ENCODE measurements at places on chromosomes 2 and 18.
A peak's percentile ranks its signal among the peaks of the same experiment; 100 is the strongest.

DNA sequence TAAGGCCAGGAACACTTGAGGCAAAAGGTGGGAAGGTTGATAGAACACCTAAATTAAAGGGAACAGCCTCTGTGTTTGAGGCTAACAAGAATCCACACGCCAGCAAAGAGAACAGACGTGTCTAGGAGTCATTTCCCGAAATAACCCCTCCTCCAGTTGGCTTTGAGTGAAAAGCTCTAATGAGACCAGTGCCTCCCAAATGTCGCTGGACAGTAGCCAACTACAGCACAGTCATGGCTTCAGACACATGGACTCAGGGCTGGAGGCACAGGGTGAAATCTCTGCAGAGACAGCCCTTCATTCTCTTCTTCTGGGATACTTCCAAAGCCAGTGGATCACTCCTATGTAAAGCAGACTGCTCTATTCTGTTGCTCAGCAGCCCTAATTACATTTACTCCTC lies 49.6 kb downstream of the SOWAHC start:
- DNase-seq, result no peak

DNA sequence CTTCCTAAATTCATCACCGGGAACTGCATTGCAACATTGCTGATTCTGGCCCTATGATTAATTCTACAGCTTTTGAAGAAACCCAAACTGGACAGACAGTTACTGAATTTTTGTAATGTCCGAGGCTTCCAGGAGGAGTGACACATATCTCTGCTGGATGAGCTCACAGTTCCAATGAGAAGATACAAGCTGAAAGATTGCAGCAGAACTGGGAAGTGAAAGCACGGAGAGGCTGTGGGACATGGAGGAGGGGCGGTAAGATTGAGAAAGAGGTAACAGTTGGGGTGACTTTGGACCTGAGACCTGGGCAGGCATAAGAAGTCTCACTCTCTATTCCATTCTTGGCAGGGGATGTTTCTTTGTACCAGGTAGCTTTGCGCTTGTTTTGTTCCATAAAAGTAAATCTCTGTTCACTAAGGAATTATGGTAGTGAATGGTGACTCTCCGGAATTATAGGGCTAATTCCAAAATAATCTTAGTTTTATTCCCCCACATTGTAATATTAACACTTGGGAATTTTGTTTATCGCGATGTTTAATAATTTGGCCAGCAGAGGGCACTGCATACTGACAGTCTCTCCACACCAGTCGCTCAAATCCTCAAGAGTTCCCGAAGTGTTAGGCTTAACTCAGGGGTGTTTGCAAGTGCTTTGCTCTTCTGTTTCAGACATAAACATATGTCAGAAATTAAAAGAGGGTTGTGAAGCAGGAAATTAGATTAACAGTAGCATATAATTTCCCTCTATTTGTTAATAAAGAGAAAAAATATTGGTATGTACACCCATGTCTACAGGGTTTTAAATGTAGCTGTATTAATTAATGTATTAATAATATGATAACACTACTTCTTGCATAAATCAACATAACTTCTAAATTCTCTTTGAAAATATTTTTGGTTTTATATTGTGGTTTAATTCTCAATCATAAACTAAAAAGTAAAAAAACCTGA lies 201.4 kb downstream of the SOCS6 start:
- no peak for DNase-seq

- peak; percentile 98 for DNase-seq
These were observed at the start of gene MARCHF7 for GRCh38 chr2:159712143-159712928. MARCHF7 (plus strand) TSS chr2:159712506; CDS start chr2:159729023, 16,517 bp downstream.

- DNase-seq, result no peak
These were observed 493.6 kb upstream of the SPHKAP start for GRCh38 chr2:228675091-228675490.

- DNase-seq, result no peak
These were observed 117.0 kb upstream of the CYP1B1 start for GRCh38 chr2:38192976-38193375.

- no peak for DNase-seq
These were observed 25.1 kb upstream of the ME2 start for GRCh38 chr18:50853863-50854271.

DNA sequence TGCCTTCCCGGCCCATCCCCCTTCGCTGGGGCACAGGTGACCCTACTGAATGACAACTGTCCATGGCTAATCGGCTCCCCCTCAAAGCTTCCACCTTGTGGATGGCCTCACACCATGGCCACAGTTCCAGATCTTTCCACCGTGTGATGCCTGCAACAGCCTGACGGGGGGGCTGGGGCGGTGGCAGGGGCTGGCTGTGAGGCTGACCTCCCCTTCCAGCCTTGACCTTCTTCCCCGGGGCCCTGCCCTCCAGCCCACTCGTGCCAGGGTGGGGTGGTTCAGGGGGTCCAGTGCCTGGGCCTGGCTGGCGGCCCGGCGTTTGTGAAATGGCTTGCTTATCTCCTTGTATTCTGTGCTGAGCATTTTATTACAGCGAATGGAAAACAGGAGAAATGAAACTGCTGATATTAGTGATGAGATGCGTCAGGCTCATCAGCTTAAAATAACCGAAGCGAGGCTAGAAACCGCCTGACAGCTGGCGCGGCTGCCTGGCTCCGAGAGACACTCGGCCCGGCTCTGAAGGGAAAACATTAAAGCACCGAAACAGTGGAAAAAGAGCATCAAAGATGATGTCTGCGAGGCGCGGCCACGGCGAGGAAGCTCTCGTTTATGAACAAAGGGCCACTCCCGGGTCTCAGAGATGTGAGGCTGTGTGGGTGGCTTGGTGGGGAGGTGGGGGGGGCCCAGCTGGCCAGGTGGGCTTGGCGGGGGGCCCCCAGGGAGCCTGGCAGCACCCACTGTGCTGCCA lies 916 bp upstream of the PDCD1 start:
- no peak for DNase-seq

- no peak for DNase-seq
These were observed 27.4 kb upstream of the CCNYL1 start for GRCh38 chr2:207683879-207684627.

DNA sequence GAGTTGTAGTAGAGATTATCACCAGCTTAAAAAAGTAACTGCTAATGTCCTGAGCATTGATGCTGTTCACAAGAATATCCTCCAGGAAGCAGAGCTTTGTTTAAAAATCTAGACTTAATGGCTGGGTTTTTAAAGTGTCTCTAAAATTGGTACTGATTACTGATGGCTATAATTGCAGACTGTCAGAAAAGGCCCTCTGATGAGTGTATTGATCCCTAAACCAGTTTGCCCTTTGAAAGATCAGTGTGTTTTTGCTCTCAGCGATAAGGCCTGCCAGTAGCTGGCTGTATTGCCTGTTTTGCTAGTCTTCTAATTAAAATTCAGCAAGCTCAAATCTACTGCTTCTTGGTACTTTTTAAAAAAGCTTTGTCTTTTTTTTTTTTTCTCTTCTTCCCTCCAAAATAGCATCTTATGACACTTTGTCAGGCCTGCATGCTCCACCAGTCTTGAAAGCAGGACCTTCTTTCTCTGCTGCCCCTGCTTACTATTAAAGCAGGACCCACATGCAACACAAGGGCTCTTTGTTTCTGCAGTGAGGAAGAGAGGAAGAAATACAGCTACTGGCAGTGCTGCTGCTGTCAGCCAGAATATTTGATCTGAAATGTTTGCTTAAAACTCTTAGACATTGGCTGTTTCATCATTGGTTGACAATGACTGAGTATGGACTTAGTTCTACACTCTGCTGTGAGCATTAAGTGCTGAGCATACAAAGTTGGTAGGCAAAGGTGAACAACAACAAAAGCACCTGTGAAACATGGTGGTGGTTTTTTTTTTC lies 1.8 kb downstream of the SEC11C start:
- DNase-seq, result no peak

DNA sequence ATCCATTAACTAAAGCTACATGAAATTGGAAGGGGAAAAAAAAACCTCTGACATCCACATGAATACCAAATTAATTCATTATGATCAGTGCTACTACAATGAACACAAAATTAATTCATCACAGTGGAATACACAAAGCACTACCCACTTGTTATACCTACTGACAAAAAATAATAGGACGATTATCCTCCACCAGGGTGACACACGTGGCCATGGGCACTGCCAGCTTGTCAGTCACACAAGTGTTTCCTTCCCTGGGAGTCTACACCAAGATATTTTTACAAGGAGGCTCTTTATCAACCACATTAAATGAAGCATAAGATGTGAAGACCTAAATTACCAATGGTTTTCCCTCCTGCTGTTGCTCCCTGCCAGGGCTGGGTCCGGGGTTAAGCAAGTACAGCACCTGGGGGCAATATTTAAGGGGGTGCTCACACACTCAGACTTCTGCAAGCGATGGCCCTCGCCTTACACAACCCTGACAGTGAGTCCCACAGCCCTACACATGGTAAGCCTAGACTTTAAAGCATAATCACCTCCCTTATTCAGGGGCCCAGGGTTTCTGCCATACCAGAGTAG lies 90.1 kb downstream of the TCF4 start:
- DNase-seq, result no peak

DNA sequence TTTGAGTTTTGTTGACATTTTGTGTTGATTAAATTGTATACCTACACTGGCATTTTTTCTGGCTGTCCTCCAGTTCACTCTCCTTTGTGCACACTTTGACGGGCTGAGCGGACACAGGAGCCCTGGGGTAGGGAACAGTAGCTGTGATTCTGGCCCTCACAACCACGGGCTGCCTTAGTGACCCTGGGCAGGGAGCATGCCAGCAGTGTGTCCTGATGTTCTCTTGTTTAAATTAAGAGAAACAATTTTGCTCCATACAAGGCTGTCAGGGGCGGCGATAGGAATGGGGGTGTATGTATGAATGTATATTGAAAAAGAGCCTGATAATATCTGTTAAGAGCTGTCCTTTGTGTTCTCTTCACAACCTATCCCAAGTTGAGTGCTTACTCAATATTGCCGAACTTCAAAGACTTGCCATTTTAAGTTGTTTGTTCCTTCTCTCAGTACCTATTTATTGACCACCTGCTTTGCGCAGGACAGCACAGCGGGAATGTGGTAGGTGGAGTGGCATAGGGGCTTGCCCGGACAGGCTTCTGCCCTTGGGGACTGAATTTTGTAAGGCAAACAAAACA lies 103.7 kb upstream of the EML6 start:
- DNase-seq, result no peak

DNA sequence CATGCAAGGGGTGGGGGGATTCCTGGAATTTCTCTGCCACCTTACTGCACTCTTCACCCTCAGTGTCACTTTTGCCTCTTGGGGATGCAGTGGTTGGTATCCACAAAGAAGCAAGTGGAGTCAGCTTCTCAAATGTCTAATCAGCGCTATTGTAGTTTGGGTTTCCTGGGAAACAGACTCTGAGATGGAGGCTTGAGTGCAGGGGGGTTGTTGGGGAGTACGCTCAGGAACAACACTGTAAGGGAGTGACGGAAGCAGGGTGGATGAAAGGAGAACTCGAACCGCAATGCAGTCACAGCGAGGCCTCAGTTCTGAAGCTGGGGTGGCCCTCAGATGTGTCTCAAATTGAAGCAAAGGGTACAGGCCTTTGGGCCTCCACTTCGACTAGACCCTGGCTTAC lies 73.6 kb upstream of the EPC2 start:
- DNase-seq, result no peak

- DNase-seq, result no peak
These were observed 128.9 kb upstream of the NOSTRIN start for GRCh38 chr2:168673265-168674189.

GRCh38 chr2:35503738-35504199 lies 851.8 kb upstream of the CRIM1 start:
- DNase-seq, result no peak

DNA sequence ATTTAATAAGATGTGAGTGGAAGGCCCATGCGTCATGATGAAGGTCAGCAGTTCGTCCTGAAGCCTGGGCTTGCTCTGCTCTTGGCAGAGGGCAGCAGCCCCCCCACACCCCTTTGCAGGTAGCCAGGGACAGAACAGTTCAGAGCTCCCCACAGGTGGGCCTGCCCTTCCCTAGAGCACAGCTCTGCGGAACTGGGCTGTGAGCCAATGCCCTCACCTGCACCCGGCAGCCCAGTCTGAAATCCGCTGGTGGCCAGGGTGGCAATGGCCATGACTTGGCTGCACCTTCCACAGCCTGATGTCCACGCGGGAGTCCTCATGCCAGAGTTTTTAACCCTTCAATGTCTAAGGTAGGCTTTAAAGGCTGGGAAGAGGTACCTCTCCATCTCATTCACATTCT lies 136.7 kb downstream of the ACKR3 start:
- no peak for DNase-seq

- DNase-seq, result no peak
These were observed 12.3 kb upstream of the DNAJB2 start for GRCh38 chr2:219266886-219267285.

- no peak for DNase-seq
These were observed 114.7 kb upstream of the OTOS start for GRCh38 chr2:240255165-240255491.

- no peak for DNase-seq
These were observed 87.9 kb downstream of the TRABD2A start for GRCh38 chr2:84792856-84793522.

DNA sequence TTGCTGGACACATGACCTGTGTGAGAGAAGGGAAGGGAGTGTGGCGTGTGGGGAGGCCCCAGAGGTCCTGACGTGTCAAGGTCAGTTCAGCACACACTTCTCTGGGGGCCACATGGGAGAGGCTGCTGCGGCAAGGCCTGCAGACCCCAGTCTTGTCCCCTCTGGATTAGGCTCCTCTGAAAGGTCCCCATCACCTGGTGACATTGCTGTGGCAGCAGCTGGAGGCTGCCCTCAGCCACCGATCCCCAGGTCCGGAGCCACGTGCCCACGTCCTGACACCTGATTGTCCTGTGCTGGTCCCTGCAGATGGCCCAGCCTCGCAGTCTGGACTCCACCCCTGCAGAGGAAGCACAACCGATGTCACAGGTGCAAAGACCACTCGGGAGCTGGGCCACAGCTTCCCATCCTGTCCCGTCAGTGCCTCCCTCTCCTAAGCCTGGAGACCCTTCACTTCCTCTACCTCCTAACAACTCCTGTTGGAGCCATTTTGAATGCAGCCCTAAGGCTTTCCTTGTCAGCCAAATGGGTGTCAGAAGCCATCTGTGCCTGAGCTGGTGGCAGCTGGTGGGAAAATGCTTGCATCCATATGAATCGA lies 12.7 kb downstream of the TMEM177 start:
- DNase-seq, result no peak

GRCh38 chr2:56713161-56713676 lies 529.4 kb downstream of the CCDC85A start:
- no peak for DNase-seq

- no peak for DNase-seq
These were observed 558.8 kb upstream of the CHAC2 start for GRCh38 chr2:53208815-53209214.

DNA sequence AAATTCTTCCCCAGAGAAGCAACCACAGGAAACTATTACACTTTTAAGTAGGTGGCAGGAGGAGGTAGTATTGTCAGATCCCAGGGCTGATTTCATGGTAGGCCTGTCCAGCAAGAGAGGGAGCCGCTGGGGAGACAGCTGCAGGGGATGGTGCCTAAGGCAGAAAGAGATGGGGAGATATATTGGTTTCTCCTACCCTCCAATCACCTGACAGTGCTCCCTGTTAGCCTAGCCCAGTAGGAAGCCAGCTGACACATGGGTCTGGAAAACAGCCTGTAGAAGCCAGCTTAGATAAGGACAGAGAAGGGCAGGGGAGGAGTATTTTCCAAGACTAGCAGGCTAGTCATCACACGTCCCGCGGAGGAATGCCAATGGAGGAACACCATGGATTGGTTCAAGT lies 8.2 kb upstream of the SPOPL start:
- no peak for DNase-seq

Measured in type B pancreatic cell (in vitro differentiated cells).